ENCODE measurements at places on chromosomes 6 and 20.

GRCh38 chr20:39164642-39165041 lies 202.5 kb downstream of the DHX35 start:
- no peak for DNase-seq

- DNase-seq = no peak
These were observed 491.0 kb downstream of the NKAIN2 start for GRCh38 chr6:124294574-124295200.

DNA sequence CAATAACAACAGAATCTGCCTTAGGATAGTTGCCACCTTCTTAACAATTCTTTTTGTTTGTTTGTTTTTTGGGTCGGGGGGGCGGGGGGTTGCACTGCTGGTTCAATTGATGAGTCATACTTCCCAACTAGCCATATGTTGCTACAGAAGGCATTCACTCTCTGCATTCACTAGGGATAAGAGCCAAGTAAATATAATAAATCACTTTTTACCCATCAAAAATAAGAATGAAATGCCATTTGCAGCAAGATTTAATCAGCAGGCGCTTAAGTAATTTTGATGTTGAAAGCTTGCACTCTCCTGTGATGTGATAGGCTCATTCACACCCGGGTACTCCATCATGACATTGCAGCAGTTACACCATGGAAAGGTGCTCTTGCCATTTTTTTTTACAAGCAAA lies 209.8 kb downstream of the HIVEP2 start:
- DNase-seq = no peak

DNA sequence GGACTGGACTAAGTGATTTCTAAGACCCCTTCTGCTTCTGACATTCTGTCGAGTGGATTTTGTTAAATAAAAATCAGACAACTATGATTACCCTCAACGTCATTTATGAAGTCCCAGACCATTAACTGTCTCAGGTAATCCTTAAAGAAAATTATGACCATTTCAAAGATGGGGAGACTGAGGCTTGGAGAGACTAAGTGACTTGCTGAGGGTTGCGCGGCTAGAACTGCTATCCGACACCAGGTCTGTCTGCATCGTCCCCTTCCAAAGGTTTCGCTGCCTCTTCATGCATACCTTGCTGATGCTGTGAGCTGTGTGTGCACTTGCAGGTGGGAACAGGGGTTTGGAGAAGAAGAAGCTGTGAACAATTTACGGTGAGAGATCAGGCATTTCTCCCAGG lies 3.1 kb downstream of the SNPH start:
- DNase-seq = no peak

GRCh38 chr6:19983374-19983773 lies 146.2 kb downstream of the ID4 start:
- DNase-seq = no peak

GRCh38 chr20:52904837-52905236 lies 67.3 kb upstream of the TSHZ2 start:
- DNase-seq = no peak

DNA sequence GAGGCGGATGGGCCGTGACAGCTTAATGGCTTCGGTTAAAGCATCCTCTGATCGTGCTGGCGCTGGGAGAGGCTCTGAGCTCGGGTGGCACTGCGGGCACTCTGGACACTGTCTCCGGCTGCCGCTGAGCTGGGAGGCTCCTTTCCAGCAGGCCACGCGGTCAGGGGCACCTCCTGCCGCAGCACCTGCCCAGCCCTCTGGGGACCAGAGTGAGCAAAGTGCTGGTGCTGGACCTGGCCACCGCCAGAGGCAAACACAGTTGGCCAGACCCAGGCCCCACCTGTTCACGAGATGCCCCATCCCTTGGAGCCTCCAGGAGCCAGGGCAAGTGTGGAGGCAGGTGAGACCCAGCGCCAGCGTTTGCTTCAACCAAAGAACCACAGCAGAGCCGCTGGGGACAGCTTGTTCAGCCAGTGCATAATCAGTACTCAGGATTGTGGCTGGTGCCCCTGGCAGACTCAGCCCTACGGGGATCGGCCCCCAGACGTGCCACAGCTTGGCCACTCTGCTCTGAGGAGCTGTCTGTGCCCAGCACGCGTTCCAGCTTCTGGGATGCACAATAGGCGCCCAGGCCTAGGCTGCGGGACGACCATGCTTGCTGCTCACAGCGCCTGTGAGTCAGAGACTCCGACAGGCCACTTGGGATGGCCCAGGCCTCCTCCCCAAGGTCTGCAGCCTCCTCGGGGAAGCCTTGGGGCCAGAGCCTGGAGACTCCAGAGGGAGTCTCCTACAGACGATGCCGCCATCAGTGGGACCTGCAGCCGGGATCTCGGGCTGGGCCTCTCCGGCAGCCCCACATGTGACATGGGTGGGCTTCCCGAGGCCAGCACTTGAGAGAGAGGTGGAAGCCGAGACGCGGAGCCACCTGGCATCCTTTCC lies 38.2 kb upstream of the SLCO4A1 start:
- no peak for DNase-seq

- no peak for DNase-seq
These were observed 287.0 kb upstream of the PRND start for GRCh38 chr20:4434681-4435080.

DNA sequence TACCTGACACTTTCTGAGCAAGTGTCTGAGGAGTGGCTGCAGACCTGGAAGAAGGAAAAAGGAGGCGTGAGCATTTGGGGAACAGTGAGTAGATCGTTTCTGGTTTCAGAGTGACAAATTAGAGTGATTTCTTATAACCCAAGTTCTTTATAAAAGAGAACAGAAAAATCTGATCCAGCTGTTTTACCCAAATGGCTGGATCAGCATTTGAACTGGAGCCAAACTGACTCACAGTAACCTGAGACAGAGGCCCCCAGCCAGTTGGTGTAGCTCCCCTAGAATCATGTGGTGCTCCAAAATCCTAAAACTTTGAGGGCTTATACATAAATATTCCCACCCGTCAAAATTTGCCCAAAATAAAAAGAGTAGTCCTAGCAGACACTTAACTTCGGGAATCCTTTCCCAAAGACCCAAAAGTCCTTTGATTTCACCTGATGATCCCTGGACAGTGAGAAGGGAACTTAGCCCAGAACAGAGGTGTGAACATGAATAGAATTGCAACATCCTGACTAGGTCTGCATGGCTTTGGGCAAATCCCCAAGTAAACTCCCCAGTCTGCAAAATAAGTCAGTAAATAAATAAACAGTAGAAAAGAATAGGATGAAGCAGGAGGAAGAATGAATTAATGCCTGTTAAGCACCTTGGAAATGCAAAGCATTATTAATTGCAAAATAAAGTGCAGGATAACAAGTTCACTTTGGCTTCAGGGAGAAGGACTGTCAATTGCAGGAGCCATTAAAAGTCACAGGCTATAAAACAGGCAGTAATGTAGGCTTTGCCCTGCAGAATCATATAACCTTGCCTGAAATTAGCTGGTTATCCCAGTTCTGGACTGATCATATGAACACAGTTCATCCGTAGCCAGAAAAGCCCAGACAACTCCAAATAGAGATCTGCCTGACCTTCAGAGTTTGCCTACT lies 262.0 kb upstream of the JARID2 start:
- no peak for DNase-seq

DNA sequence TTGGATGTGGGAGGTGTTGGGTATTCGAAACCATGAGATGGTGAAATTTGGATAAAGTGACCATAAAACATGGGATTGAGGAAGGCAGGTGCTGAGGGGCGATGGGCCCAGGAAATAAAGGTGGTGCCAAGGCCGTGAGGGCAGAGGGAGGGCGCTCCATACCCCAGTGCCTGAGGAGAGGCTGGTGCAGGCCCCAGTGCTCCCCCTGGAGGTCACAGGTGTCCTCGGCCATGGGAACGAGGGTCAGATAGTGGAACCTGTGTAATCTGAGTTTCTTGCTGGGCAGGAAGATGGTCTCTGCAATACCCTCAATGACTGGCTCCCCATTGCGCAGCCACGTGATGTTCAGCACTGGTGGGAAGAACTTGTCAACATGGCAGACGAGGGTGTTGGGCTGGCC lies 16.2 kb downstream of the HLA-DPB1 start:
- DNase-seq = no peak

- no peak for DNase-seq
These were observed 33.5 kb upstream of the UBR2 start for GRCh38 chr6:42530296-42530695.

DNA sequence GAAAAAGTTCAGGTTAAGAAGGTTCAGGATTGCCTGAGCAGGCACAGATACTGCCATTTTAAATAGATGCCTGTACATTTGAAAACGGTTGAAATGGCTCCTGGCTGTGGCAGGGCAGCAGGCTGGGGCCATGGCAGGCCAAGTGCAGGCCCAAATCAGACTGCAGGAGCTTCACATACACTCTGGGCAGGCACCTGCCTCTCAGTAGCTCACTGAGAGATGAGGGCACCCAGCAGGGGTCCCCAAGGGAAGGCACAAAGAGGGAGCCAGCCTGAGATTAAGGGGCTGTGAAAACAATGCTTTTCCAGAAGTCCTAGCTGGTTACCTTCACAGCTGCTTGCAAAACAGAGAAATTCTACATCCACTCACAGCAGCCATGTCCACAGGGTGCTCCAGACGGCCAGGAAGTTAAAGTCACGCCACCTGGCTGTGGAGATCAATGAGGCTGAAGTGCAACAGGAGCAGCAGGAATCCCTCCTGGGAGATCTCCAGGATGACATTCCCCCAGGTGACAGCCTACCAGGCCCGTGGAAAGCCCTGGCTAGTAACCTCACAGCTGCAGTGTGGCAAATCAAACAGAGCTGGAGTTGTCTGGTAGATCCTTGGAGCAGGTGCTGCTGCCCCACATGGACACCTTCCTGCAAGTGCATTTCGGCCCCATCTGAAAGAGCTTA lies 6.2 kb upstream of the RAET1E start:
- no peak for DNase-seq

DNA sequence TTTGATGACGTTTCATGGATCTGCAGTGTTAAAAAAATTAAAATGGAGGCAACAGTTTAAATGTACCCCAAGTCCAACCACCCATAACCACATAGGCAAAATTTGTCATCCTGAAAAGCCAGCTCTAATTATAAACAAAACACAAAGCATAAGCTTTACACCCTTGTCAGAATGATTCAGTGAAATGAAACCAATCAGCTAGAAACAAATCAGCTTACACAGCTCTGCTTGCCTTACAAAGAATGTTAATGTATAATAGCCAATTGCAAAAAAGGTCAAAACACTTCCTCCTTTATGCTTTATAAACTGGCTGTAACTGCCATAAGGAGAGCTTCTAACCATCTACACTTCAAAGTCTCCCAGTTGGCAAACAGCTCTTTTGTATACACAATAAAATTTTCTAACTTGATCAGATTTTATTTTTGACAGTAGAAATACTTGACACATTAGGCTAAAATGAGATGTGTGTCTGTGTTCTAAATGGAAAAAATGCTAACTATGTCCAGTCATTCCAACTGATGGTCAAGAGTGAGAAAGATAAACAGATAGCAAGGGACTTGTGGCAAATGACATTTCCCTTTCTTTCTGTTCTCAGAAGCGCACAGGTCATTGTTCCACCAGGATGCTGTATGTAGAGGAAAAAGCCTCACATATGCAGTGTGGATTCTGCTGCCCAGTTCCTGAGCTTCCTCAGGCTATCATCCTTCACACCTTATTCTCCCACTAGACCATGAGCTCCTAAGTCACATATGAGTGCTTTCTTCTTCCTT lies 344.3 kb upstream of the ID4 start:
- DNase-seq = no peak

DNA sequence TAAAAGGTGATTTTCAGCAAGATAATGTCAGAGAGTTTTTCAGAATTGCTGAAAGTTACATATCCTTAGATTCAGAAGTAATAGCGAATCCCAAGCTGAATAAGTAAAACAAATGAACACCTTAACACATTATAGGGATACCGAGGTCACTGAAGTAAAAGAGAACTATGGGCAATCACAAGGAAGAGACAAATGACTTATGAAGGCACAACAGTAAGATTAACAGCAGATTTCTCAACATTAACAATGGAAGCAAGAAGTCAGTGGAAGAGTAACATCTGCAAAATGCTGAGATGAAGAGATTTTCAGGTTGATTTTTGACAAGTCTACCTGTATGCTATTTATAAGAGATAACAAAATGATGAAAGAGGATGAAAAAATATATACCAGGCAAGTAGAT lies 86.1 kb upstream of the EZR start:
- no peak for DNase-seq

GRCh38 chr6:165091121-165091785 lies 218.2 kb downstream of the C6orf118 start:
- no peak for DNase-seq

DNA sequence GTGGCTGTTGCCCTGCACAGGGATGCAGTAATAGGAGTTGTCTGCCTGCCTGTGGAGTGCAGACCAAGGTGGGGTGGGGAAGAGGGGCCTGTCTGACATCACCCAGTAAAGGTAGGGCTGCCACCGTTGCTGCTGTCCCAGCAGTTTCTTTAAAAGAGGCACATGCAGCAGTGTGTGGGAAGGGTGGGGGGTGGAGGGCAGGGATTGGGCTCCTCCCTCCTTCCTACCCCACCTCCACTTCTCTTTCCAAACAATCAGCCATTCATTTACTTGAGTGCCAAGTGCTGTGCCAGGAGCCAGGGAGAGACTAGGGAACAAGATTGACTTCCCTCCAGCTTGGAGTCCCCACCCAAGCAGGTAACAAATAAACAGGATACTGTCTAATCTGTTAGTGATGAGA lies 66.8 kb upstream of the MYL9 start:
- DNase-seq = no peak

Data from GM12864 (cell line).